ENCODE measurements at places on chromosomes 13 and 19.

DNA sequence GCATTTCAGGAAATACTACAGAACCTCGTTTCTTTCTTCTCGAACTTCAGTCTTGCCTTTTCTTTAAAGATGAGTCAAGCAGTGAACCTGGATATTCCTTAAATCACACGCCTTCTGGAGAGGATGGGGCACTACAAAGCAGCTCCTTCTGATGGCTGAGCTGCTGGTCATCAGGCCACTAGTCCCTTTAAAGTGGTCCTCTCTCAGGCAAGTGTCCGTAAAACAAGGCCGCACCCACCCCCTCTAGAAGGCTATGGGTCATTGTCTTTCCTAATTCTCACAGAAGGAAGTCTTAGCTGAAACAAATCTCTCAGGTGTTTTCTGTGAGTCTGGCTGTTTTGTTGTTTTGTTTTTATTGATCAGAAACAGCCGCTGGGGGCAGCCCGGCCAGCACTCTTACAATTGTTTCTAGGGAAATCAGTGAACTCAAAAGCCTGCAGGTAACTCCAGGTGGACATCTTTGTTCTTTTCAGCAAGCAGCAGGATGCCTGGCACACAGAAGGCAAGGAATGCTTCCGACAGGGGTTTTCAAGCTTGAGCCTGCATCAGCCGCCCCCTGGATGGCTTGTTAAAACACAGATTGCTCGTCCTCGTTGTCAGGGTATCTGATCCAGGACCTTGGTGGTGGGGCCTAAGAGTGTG, 45.4 kb downstream of the MBNL2 start:
- H3K4me3 ChIP-seq, result no peak overlapping the region
- H3K4me1 ChIP-seq, result peaks cover 72% of the 10 kb centered on the region
- H3K27ac ChIP-seq, result peak overlapping the region; percentile 32
- no peak for DNase-seq

DNA sequence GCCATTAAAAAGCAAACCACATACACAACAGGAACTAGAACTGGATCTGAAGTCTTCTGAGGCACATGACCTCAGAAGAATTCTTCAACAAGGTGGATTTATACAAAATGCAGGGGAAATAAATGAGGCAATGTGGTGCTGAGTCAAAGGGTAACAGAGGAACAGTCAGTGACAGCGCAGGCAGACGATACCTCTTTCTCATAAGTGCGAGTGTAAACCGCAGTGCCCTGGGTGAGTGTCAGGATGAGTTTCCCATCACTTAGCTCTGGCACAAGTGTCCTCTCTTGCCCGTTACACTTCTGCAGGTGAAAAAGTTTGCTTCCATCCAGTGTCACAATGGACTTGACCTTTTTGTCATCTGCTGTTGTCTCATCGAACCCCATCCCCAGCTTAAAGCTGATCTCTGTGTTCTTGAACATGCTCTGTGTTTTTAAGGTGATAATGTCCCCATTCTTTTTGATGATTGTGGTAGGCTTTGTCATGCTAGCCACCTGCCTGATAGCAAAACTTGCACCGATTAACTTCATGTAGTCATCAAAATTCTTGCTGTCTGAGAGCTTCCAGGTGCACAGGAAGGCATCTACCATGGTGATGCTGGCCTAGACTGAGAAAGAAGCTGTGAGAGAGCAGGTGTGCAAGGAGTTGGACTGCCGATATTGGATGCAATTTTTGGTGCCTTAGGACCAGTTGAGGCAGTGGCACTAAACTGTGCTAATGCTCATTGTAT, 97.3 kb downstream of the AKAP11 start:
- no peaks in the 10 kb centered on the region for H3K27me3 ChIP-seq
- H3K4me1 ChIP-seq, result no peaks in the 10 kb centered on the region
- no peak overlapping the region for H3K27ac ChIP-seq
- no peak for DNase-seq

DNA sequence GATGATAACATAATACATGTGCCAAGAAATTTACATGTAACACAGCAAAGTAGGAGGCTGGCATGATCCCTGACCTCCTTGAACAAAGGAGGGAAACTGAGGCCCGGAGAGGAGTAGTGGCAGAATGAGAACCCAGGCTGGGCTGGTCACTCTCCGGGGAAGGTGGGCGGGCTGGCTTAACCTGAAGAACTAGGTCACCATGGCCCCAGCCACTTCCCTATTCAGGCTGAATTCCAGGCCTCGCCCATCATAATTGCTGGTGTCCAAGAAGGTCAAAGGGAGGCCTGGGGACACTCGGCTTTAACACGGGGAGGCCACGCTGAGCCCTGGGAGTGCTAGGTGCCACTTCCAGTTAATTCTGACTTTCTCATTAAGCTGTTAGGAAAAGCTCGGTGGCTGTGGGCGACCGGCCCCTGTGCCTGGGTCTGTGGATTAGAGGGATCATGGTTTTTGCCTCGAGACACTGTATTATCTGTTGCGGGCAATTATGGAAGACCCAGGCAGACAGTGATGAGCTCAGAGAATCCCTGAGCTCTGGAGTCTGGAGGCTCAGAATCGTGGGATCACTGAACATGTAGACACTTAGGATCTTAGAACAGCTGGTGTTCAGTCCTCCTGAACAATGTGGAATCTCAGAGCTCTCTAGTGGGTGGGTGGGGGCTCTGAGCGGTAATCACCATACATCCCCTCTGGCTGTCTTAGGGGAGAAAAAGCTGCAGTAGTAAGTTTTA, 5.0 kb upstream of the TINCR start:
- H3K27me3 ChIP-seq, result no peaks in the 10 kb centered on the region
- peaks cover under 1% of the 10 kb centered on the region for H3K4me1 ChIP-seq
- no peak for DNase-seq
- H3K36me3 ChIP-seq, result no peaks in the 10 kb centered on the region
- no peak overlapping the region for H3K4me3 ChIP-seq
- no peak overlapping the region for H3K27ac ChIP-seq

DNA sequence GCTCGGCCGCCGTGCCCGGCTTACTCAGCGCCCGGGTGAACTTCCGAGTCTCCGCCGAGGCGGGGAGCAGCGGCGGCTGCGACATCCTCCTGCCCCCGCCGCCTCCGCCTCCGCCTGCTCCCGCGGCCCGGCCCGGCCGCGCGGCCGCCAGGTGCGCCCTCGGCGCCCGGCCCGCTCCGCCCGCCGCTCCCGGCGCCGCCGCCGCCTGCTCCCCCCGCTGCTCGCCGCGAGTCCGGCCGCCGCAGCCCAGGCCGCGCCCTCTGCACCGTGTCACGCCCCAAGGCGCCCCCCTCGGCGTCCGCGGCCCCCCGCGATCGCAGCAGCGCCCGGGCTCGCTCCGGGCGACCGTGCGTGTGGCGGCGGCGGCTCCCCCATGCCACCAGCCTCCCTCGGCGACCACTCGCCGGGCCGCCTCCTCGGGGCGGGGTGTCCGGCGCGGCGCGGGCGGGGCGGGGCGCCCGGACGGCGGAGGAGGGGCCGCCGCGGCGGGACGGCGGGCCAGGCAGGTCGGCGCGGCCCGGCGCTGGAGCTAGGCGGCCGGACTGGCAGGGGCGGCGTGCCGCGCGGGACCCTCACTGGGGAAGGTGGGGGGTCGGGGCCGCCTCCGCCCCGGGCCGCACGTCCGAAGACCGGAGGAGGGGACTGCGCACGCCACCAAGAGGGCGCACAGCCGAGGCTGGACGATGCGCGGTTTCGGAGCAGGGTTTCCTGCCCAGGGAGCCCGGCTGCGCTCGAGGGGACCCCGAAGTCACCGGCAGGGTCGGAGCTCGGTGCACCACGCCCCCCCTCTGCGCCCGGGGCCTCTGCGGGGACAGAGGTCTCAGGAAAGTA, 108.6 kb upstream of the DOCK9 start:
- H3K27ac ChIP-seq, result peak overlapping the region; percentile 98
- H3K4me3 ChIP-seq, result peak overlapping the region; percentile 91
- H3K27me3 ChIP-seq, result no peaks in the 10 kb centered on the region
- no peak for DNase-seq
- H3K36me3 ChIP-seq, result no peaks in the 10 kb centered on the region

GRCh38 chr19:2016041-2016807, 710 bp upstream of the BTBD2 start:
- no peaks in the 10 kb centered on the region for H3K36me3 ChIP-seq
- peak overlapping the region; percentile 90 for H3K27ac ChIP-seq
- H3K27me3 ChIP-seq, result no peaks in the 10 kb centered on the region
- peaks cover 29% of the 10 kb centered on the region for H3K4me1 ChIP-seq

DNA sequence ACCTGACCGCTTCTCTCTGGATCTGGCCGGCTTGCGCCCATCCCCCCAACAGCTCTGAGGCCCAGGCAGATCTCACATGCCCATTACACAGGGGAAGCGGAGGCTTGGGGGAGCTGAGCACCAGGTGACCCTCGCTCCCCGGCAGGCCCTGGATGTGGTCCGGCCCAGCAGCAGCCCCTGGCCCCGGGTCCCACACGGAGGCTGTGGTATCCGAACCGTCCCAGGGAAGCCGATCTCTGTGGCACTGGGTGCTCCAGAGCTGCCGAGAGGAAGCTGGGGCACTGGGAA, 27.7 kb downstream of the SBNO2 start:
- H3K4me3 ChIP-seq, result no peak overlapping the region
- DNase-seq, result no peak
- peaks cover 27% of the 10 kb centered on the region for H3K4me1 ChIP-seq
- no peak overlapping the region for H3K27ac ChIP-seq
- H3K27me3 ChIP-seq, result no peaks in the 10 kb centered on the region
- peaks cover 16% of the 10 kb centered on the region for H3K36me3 ChIP-seq
